Astrocyte (in vitro differentiated cells and primary cell): ENCODE measurements at places on chromosomes 7 and 10. TPM values are rescaled to one million over a fixed set of nuclear protein-coding genes. Genes with fewer than 3 reads are reported as not detected.
A peak's percentile ranks its signal among the peaks of the same experiment; 100 is the strongest.

DNA sequence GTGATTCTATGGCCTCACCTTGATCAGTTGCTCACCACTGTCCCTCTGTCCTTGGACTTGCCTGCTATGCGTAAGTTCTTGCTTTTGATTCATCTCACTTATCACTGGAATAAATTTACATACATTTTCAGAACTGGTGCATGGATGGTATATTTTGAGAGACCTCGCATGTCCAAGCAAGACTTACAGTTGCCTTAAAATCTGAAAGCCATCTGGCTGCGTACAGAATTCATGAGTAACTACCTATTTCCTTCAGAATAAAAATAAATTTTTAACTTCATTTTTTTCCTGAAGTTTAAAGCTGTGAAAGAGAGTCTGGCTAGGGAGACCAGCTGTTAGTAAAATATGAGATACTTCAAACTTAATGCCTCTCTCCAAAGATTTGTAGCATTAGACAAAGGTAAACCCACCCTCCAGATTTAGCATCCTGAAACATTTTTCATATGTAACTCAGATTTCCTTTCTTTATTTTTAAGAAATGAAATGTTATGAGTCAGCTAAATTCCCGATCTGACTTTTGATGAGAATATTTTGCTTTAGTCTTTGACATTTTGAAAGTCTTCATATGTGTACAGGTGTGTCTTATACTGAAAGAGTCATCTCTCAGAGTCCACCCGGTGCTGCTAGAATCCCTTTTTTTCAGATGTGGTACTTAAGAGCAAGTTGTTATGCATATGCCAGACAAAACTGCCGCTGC is 136.4 kb upstream of the CELF2 start:
- no peak for DNase-seq

- DNase-seq: no peak
Measured at GRCh38 chr10:76945166-76945565, 692.4 kb downstream of the KCNMA1 start.

- no peak for DNase-seq
Measured at GRCh38 chr7:110564246-110564645, 526.7 kb upstream of the LRRN3 start.

DNA sequence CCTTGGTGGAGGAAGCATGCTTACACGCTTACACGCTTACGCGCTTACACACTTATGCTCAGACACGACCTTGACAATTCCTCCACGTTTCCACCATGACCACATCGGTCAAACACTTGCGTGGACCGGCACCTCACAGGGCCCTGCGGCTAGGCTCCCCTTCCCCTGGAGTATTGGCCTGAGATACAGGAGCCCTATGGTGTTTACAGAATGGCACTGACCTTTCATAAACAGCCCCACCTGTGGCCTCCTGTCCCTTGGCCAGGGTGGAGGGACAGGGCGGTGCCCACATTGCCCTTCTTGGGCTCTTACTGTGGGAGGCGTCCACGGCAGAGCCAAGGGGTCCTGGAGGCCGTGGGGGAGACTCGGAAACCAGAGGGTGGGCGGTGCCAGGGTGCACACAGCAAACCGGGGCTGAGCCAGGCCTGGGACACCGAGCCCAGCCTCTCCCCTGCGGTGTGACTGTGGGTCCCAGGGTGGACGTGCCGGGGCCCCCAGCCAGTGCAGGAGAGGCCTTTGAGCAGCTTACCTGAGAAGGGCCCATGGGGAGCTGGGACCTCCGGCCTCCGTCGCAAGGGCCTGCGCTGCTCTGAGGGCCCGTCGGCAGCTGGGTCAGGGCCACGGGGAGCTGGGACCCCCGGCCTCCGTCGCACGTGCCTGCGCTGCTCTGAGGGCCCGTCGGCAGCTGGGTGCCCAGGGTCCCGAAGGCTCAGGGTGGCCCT is 44.2 kb upstream of the FOXL3 start:
- DNase-seq: no peak

GRCh38 chr10:100325158-100325557 is 4.9 kb downstream of the PKD2L1 start:
- DNase-seq: no peak

DNA sequence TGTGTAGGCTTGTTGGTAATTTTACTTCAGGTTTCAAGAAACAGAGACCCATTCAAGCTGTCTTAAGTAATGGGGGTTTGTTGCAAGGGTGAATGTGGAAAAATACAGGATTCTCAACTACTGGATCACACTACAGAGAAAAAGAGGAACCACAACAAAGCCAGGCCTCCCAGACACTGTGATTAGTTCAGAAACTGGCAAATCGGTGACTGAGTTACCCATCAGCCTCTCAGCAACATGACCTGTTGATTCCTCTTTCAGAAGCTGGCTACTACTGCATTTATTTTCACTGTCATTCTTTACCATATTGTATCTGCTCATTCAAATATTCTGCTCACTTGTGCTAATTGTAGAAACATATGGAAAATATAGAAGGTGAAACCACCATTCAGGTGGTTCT is 16.0 kb downstream of the CCDC71L start:
- no peak for DNase-seq

- peak; percentile 86 for DNase-seq
Measured at GRCh38 chr10:14146025-14146424, 184.7 kb downstream of the FRMD4A start.

DNA sequence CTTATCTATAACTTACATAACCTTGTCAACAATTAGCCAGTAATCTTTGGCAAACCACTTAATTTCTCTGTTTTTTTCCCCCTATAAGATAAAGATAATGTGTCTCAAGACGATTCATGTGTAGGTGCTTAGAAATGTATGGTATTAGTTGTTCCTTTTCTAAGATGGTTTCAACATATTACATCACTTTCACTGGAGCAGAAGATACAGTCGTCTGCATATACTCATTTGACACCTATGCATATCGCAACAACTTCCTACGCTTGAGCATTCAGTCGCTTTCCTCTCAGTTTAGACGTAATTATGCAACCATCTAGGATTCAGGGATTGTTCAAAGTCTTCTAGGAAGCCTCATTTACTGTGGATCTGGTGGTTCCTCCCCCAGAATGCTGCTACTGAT is 396.7 kb downstream of the PHTF2 start:
- DNase-seq: no peak

DNA sequence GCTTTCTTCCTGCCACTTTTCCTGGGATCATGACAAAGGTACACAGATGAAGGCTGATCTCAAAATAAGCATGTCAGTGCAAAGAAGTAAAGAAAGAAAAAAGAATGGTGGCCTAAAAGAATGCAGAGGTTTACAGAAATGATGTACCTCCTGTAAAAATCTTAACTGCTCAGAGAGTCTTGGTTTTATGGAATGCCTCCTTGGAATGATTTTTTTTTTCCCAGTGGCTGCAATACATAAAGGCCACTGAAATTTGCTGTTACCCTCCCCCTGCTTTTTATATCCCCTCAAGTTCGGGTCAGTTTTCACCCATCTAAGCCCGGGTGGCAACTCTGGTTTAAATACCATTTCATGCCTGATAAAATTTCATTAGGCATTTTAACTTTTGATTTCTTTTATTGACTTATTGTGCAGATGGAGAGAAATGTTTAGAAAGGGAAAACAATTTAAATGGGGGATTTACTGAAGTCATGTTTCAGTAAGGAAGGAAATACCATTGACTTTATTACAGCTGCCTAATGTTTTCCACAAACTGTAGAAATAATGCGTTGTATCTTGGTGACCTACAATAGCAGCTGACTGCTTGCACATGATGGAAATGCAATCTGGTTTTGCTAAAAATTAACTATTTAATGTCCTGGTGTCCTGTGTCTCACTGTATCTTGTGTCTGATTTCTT is 102.5 kb downstream of the SAMD9 start:
- DNase-seq: peak; percentile 79

DNA sequence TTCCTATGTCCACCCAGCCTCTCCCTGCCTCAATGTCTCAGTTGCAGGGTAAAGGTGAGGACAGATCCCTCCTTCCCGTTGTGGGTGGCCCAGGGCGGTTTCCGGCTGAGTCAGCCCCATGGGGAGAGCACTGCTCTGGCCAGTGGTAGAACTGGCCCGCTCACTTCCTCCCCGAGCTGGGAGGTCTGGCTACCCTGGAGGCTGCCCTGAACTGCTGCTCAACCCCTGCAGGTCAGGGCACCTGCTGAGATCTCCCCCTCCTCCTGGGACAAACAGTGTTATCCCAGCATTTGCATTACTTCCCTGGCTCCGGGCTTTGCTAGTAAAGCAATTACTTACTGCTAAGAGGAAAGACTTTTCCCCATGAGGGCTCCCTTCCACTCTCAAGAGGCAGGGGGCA is 21.4 kb upstream of the IMPDH1 start:
- DNase-seq: no peak

- peak; percentile 51 for DNase-seq
Measured at GRCh38 chr10:68156373-68157185, 47.3 kb downstream of the MYPN start.

GRCh38 chr10:110919971-110920881 is 822 bp downstream of the SHOC2 start:
- DNase-seq: no peak

DNA sequence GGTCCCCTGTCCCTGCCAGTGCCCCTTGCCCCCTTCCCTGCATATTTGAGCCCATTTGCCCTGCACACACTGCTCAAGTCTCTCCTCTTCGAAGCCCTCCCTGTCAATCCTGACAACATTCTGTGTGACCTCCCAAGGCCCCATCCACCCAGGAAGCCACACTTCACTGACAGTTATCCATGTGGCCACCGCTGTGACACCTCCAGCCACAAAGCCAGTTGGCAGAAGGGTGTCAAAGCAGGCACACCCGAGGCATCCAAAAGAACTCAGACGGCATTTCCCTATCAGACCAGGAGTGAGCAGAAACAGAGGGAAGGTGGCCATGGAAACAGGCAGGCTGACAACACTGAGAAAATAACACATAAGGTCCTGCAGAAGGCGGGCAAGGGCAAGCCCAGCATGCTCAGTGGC is 4.6 kb downstream of the POLM start:
- DNase-seq: no peak

- DNase-seq: no peak
Measured at GRCh38 chr10:127945341-127945758, 38.4 kb downstream of the PTPRE start.

- no peak for DNase-seq
Measured at GRCh38 chr10:103451831-103452505, at the start of gene CALHM2. CALHM2 (minus strand) TSS chr10:103452370; CDS start chr10:103449941, 2,429 bp downstream.

DNA sequence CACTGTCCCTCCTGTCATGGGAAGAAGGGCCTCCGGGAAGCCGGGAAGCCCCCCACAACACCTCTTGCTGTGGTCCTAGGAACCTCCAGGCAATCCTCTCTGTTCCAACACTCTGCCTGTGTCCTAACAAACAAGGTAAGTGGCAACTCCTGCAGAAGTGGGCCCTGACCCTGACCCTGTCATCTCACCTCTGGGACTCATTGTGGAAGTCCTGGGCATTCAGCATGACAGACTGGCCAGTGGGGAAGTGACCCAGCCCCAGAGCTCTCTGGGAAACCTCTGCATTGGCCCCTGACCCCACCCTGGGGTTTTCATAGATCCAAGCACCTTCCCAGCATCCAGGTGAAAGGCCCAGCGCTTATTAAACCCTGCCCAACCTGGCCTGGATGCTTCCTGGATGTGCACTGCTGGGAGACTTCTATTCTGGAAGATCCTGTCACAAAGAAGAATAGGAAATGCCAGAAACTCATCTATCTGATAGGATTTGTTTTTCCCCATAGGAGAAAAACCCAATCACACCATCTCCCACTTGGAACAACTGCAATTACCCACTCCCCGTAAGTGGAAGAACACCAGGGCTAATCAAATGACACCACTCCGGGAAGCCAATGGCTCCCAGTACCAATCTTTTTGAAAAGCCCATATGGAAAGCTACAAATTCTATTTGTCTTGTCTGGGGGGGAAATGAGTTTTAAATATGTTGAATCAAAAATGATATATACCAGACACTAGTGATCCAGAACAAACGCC is 24.3 kb downstream of the LEP start:
- no peak for DNase-seq

DNA sequence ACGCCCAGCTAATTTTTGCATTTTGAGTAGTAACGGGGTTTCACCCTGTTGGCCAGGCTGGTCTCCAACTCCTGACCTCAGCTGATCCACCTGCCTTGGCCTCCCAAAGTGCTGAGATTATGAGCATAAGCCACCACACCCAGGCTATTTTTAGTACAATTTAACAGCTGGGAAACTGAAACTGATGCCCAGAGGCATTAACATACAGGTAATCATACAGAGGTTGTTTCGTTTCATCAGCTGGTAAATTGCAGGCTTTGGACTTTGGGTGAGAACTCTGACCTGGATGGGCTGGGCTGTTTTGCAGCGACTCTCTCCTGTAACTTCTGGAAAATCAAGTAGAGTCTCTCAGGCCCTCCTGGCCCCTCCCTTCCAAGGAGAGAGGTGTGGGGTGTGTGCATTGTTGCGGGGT is 6.2 kb upstream of the ACHE start:
- no peak for DNase-seq

- no peak for DNase-seq
Measured at GRCh38 chr7:30824821-30825720, 53.9 kb downstream of the MINDY4 start.

DNA sequence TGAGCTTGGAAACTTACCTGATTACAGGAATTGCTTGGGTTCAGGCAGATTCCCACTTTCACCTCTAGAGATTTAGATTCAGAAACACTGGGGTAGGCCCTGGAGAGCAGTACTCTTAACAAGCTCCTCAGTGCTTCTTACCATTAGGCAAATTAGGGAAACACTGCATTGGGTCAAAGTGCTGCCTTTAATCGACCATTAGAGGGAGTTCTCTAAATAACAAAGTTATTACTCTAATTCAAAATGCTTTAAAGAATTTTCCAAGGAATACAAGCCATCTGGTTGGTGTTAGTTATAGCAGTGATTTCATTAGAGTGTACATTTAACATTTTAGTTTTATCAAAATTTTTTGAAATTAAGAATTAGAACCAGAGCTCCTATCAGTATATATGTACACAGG is 324.5 kb downstream of the GFRA1 start:
- peak; percentile 41 for DNase-seq

GRCh38 chr7:30278376-30278775 is 6.0 kb upstream of the ZNRF2 start:
- DNase-seq: no peak

Gene PRKAR2B
- 6.4 and 7.6 TPM in 2 replicates for total RNA-seq

Gene PRKG1
- 2.8 and 3.1 TPM in 2 replicates for total RNA-seq

Gene CCDC3
- total RNA-seq: 25.8 and 52.1 TPM in 2 replicates

Gene EPHB6
- 15.7 and 16.2 TPM in 2 replicates for total RNA-seq

Gene SKIDA1
- total RNA-seq: 5.9 and 7.8 TPM in 2 replicates

Gene HMX3
- not detected in 2 replicates for total RNA-seq

Gene STEAP1
- total RNA-seq: 5.0 and 6.2 TPM in 2 replicates

Gene PRLHR
- not detected in 2 replicates for total RNA-seq

Gene HGF
- total RNA-seq: not detected in 2 replicates

Gene AKR1C8
- not detected in 2 replicates for total RNA-seq

Gene LAMTOR4
- total RNA-seq: 59.9 and 62.7 TPM in 2 replicates
